ENCODE measurements at places on chromosomes 6 and 20.

DNA sequence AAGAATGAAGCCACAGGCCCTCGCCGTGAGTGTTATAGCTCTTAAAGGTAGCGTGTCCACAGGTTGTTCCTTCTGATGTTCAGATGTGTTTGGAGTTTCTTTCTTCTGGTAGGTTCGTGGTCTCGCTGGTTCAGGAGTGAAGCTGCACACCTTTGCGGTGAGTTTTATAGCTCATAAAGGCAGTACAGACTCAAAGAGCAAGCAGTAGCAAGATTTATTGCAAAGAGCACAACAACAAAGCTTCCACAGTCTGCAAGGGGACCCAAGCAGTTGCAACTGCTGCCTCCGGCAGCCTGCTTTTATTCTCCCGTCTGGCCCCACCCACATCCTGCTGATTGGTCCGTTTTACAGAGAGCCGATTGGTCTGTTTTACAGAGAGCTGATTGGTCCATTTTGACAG, 5.2 kb downstream of the HIVEP1 start:
- DNase-seq, result no peak

GRCh38 chr6:24763578-24763977, 11.2 kb upstream of the GMNN start:
- no peak for DNase-seq

- DNase-seq, result no peak
These were observed 46.9 kb downstream of the MAP3K4 start for GRCh38 chr6:161038229-161039031.

- peak; percentile 25 for DNase-seq
These were observed 804 bp downstream of the ELOVL5 start for GRCh38 chr6:53347921-53348370.

GRCh38 chr6:35629876-35630378, 58.8 kb downstream of the FKBP5 start:
- DNase-seq, result no peak

DNA sequence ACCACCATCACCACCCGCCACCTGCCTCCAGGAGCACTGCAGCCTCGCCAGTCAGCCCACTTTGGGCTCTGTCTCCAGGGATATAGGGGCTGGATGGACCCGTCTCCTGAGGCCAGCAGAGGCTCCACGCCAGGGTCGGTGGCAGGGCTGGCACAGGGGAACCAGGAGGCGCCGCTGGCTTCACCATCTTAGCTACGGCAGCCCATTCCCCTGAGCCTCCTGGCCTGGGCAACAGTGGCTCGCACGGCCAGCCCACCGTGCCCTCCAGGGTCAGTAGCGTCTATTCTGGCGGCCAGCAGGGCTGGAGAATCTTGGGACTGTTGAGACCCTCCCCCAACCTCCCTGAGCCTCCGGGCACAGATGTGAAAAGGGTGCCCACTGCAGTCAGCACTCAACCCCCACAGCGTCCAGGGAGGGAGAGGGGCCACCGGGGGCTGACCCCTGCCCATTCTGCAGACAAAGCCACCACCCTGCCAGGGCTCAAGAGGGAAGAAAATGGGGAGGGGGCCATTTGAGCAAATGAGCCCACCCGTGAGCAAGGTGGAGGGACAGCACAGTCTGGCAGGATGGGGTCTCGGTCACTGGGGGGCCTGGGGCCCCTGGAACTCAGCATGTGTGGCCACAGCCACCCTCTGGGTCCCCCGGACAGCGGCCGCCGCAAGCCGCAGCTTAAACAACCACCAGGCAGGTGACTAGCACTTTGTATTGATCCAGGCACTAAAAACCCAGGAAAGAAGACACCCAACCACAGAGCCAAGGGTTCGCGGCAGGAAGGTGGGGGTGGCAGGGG, 28.7 kb downstream of the KCNQ2 start:
- no peak for DNase-seq

DNA sequence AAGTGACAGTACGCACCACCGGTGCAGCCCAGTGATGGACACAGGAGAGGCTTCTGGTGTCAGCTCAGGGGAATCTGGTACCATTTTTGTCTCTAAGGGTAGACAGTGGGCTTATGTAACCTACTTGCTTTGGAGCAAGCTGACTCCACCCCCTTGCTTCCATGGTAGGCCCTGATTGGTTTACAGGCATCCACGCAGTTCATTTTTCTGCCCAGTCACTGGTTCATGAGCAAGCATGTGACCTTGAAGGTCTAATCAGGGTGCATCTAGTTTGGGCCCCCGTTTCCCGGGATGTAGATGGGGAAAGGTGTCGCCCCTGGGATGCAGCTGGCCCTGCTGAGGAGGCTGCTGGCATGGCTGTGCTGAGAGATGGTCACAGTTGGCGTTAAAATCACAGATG, 244.8 kb upstream of the KCNG1 start:
- no peak for DNase-seq

DNA sequence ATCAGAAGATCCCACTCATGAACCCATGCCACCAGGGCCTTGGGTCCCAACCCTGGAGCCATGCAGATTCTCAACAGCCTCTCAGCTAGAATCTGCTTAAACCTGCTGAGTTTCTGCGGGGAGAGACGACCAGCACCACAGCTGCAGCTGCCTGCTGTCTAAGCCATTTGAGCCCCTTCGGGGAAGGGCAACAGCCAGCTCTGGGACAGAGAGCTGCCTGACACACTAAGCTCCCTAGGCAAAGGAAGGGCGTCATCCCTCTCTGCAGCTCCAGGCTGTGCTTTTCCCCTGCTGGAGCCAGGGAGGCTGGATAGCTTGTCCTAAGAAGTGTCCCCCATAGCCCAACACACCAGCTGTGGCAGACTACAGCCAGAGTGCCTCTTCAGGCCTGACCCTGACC, 182.5 kb downstream of the OTOR start:
- no peak for DNase-seq

DNA sequence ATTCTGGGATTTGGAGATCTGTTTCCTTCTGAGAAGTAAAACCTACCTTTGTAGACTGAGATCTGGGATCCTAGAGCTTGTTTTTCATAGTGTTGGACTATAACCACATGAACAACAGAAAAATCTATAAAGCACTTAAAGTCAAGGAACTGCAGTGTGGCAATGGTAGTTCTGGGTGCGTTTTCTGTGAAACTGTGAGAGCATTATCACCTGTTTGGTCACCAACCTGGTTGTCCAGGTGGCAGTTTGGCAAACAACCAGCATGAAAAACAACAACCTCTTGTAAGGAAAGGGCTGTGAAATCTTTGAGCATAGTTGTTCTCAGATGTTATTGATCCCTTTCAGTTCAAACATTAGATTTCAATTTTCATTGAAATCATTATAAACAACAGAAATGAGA, 215.8 kb upstream of the CITED2 start:
- no peak for DNase-seq

DNA sequence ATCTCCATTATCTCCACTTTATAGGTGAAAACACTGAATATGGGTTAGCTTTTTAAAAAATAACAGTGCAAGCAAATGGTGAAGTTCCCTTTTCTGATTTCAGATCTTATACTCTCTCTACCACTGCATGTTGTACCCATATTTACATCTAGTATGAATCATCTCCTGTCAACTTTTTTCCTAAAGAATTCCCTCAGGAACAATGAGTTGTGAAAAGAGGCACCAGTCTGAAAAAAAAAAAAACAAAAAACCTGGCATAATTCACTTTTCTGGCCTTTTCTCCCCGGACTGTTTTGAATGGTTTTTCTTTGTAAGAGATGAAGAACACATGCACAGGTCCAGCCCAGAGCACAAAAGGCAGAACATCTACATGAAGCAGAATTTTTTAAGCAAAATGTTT, 596.0 kb downstream of the COL12A1 start:
- no peak for DNase-seq

DNA sequence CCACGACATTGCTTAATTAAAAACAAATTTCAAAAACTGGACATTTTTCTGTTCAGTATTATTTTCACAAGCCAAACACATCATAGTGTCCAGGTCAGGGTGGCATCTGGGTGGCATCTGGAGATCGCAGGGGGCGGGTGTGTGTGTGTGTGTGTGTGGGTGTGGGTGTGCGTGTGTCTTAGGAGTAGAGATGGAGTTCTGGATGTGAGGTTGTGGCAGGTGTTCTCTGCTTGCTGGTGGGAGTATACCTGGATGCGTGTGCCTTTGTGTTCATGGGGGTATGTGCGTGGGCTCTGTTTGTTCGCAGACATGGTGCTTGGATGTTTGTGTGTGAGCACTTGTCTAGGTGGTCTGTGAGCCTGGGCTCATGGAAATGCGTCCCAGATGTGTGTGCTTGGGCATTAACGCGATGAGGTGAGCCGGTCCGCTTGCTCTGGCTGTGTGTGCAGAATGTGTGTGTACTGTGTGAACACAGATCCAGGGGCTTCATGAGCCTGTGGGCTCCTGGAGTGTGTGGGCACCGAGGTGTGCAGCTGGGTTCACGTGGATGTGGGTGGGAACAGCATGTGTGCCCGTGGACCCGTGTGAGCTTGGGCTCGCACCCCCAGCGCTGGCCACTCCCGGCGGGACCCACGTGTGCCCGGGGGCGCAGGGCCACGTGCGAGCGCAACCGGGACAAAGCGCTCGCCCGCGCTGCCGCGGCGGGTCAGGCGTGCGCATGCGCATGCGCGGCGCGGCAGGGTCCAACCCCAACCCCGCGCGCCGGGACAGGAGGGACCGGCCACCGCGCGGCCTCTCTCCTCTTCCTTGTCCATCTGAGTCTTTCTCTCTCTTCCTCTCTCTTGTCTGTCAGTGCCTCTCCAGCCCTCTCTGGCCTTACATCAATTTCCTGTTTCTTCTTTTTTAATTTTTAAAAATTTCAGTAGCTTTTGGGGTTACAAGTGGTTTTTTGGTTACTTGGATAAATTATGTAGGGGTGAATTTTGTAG, 60.4 kb downstream of the SRC start:
- DNase-seq, result no peak

DNA sequence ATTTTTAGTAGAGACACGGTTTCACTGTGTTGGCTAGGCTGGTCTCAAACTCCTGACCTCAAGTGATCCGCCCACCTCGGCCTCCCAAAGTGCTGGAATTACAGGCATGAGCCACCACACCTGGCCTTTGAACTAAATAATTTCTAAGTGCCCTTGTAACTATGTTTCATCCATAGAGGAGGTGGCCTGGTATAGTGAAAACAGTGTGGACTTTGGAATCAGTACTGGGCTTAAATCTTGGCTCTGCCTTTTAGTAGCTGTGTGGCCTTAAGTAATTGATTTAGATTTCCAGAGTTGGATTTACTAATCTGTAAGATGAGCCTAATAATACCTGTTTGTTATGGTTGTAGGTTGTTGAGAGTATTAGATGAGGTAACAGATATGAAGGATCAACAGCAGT, 14.2 kb upstream of the TGM3 start:
- DNase-seq, result no peak

Measured in thoracic aorta (tissue), 2 donors.